Activated T-helper 1 cell treated with Interleukin-2 at 50 U/mL for 16 hours (primary cell): ENCODE measurements at places on chromosomes 4 and X.

GRCh38 chr4:10762561-10762960, 78.0 kb upstream of the CLNK start:
- DNase-seq, result no peak

DNA sequence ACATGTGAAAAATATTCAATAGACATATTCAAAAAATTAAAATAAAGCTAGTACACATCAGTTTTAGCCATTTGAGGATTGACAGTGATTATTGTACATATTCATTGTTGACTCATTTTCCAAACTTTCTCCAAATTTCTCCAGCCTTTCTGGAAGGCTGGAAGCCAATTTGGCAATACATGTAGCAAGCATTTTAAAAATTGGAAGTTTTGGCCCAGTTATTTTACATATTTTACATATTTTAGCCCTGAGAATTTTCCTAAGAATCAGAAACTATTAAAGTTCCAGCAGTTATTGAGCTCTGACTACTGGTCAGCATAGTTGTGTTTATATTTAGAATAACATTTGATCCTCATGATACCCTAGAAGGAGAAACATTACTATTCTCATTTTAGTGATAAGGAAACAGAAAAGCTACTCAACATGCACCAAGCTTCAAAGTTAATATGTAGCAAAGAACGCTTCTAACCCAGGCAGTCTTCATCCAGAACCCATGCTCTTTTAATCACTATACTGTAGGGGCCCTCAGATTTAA, 3.2 kb downstream of the CABS1 start:
- DNase-seq, result no peak

DNA sequence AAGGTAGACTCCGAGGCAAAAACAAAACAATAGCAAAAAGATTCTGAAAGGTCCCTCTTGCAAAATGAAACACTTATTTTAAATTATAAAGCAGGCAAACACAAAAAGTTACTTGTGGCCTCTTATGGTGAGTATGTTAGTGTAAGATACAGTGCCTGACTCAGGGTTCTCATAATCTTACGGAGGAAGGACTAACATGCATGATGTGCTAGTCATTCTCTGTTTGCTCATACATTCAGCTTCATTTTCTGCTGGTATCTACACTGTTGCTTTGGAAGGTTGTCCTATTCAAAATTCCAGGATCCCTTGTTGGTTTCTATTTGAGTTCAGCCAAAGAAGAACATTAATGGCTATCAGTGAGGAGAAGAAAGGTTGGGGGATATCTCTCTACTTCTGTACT, 249.1 kb upstream of the FAM47A start:
- DNase-seq, result no peak

DNA sequence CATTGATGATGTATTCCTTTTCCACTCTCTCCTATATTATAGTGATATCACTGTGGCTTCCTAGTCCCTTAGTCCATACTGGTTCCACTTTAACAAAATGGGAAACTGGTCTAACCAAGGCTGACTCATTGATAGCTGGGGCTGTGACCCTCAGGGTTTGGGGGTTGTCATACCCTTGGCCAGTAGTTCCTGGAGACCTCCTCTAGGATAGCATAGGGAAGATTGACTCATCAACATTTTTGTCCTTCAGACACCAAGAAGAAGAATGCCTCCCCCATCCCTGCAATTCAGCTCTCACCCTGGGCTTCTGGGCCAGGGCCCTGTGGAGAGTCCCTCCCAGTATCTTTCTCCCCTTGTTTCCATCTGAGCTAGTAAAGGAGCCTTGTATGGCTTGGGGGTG, 68.8 kb upstream of the PRPS1 start:
- no peak for DNase-seq

- DNase-seq, result no peak
Observed at GRCh38 chr4:73221734-73222133, 36.9 kb downstream of the ANKRD17 start.
